ENCODE measurements at places on chromosomes 3 and 15. TPM values are rescaled to one million over a fixed set of nuclear protein-coding genes. Genes with fewer than 3 reads are reported as not detected.

GRCh38 chr15:80485370-80486164, 81.4 kb downstream of the ARNT2 start:
- no peaks in the 10 kb centered on the region for H3K27me3 ChIP-seq
- H3K36me3 ChIP-seq: no peaks in the 10 kb centered on the region
- no peak overlapping the region for H3K27ac ChIP-seq
- no peak for DNase-seq
- H3K4me1 ChIP-seq: no peaks in the 10 kb centered on the region

DNA sequence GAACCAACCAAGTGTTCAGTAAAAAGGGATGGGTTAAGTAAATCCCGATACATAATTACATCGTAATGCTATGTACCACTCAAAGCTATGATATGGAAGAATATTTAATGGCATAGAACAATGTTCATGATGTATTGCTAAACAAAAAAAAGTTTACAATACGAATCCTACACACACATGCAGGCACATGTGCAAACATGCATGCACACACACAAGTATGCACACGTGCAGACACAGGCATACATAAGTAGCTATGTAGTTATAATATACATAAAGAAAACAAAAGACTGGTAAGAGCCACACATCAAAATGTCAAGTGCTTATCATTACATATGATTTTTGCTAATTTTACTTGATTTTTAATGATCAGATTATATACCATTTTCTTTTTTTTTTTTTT, 74.2 kb downstream of the ARRDC4 start:
- no peak overlapping the region for H3K27ac ChIP-seq
- DNase-seq: no peak

- DNase-seq: no peak
- no peaks in the 10 kb centered on the region for H3K27me3 ChIP-seq
- H3K27ac ChIP-seq: no peak overlapping the region
- peaks cover 9% of the 10 kb centered on the region for H3K4me1 ChIP-seq
Measured at GRCh38 chr3:133211449-133211848, 173.3 kb downstream of the TMEM108 start.

GRCh38 chr3:189262746-189263145, 91.0 kb downstream of the TPRG1 start:
- no peaks in the 10 kb centered on the region for H3K27me3 ChIP-seq
- no peak overlapping the region for H3K4me3 ChIP-seq
- H3K27ac ChIP-seq: no peak overlapping the region
- no peak for DNase-seq

- H3K4me1 ChIP-seq: no peaks in the 10 kb centered on the region
- no peak overlapping the region for H3K27ac ChIP-seq
- H3K27me3 ChIP-seq: no peaks in the 10 kb centered on the region
- no peak overlapping the region for H3K4me3 ChIP-seq
Measured at GRCh38 chr15:44082558-44083157, 112.4 kb downstream of the FRMD5 start.

- no peak overlapping the region for H3K27ac ChIP-seq
- no peak overlapping the region for H3K4me3 ChIP-seq
- no peaks in the 10 kb centered on the region for H3K36me3 ChIP-seq
- DNase-seq: no peak
Measured at GRCh38 chr3:122903171-122903570, 108.3 kb downstream of the SLC49A4 start.

- DNase-seq: peak; percentile 22
- H3K27ac ChIP-seq: no peak overlapping the region
- no peaks in the 10 kb centered on the region for H3K36me3 ChIP-seq
Measured at GRCh38 chr3:184748219-184749135, 36.6 kb upstream of the MAGEF1 start.

DNA sequence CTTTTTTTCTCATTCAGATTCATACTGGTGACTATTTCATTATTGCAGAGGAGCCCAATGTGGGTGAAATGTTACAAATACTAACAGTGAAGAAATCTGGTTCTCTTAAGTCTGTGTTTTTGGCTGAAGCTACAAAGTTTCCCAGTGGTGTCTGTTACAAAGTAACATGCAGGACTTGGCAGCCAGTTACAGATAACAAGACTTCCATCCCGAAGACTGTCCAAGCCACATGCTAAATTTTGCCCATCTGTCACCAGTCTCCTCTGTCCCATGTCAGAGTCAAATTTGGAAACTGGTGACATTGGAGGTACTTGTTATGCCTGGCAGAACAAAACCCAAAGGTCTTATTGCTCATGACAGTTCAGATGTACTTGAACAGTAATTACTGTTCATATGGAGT, 269.2 kb upstream of the GOLIM4 start:
- H3K27ac ChIP-seq: no peak overlapping the region
- no peak overlapping the region for H3K4me3 ChIP-seq
- DNase-seq: no peak
- H3K27me3 ChIP-seq: no peaks in the 10 kb centered on the region
- peaks cover 7% of the 10 kb centered on the region for H3K4me1 ChIP-seq

- peaks cover 13% of the 10 kb centered on the region for H3K4me1 ChIP-seq
- no peak overlapping the region for H3K4me3 ChIP-seq
- no peaks in the 10 kb centered on the region for H3K36me3 ChIP-seq
- H3K27me3 ChIP-seq: no peaks in the 10 kb centered on the region
Measured at GRCh38 chr3:188390775-188391443, 237.0 kb downstream of the LPP start.

GRCh38 chr15:78312536-78312935, 13.1 kb upstream of the SKIC8 start:
- no peaks in the 10 kb centered on the region for H3K36me3 ChIP-seq
- H3K4me3 ChIP-seq: no peak overlapping the region
- H3K4me1 ChIP-seq: peaks cover 3% of the 10 kb centered on the region

GRCh38 chr15:85722374-85723152, 72.2 kb downstream of the KLHL25 start:
- no peak overlapping the region for H3K4me3 ChIP-seq
- no peak overlapping the region for H3K27ac ChIP-seq
- H3K36me3 ChIP-seq: peaks cover 59% of the 10 kb centered on the region
- H3K4me1 ChIP-seq: no peaks in the 10 kb centered on the region
- no peak for DNase-seq

- DNase-seq: no peak
- H3K27ac ChIP-seq: no peak overlapping the region
Measured at GRCh38 chr3:16482770-16483531, 30.5 kb downstream of the RFTN1 start.

DNA sequence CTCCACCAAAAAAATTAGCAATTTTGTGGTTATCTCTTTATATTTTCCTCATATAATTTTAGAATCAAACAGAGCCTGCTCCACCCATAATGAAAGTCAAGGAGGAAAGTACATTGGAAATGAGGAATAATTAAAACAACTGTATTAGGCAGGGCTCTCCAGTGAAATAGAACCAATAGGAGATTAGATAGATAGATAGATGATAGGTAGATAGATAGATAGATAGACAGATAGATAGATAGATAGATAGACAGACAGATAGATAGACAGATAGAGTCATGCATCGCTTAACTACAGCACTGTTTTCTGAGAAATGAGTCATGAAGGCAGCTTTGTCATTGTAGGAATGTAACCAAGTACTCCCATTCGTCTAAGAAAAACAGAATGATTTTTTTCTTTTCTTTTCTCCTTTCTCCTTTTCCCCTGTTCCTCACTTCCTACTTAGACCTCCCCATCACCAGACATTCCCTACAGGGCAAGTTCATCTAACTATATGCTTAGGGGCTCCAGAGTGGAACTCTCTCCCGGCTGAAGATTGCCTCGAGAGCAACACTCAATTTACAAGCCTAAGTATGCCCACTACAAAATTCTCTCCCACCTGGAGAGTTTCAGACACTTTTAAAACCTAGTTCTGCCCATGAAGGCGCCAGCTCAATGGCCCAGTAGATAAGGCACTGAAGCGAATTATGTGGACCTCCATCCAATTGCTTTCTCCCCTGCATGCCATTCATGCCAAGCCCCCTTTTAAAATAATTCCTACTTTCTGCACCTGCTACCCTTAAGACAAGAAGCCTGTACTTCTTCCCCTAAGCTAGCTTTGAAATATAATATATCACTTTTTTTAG, 53.3 kb upstream of the LIPC start:
- H3K36me3 ChIP-seq: peaks cover 6% of the 10 kb centered on the region
- DNase-seq: no peak
- H3K27ac ChIP-seq: no peak overlapping the region
- peaks cover under 1% of the 10 kb centered on the region for H3K4me1 ChIP-seq
- H3K4me3 ChIP-seq: no peak overlapping the region

DNA sequence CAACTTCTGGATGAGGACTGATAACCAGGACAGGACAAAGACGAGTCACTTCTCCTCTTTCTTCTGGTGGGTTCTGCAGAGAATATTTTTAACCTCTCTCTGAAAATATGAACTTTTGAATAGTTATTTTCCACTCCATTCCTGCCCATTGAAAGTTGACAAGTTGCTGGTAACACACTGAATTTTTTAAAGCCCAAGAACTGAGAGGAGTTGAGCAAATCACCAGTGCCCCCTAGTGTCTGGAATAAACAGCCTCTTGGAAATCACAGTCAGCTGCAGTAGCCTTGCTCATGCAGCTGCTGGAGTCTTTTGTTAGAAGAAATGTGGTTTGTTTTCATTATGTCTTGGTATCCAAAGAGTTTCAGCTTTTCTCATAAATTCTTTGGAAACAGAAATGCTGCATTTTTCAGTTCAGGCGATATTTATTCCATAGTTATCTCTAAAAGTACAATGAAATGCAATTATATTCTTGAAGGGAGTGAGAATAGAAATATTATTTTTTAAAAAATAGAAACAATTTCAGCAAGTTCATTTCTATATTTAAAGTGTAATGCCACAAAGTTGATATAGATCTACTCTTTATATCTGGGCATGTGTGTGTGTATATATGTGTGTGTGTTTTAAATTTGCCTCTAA, 741.0 kb upstream of the CBLB start:
- H3K4me1 ChIP-seq: peaks cover 4% of the 10 kb centered on the region
- no peaks in the 10 kb centered on the region for H3K36me3 ChIP-seq
- H3K27me3 ChIP-seq: peaks cover 3% of the 10 kb centered on the region
- no peak overlapping the region for H3K27ac ChIP-seq
- DNase-seq: peak; percentile 70

FBLN2 gene
- total RNA-seq: 10.5 TPM

GOLGA8M gene
- total RNA-seq: 1.3 TPM

ADAMTS7 gene
- total RNA-seq: 55.1 TPM

VPS13C gene
- 50.9 TPM for total RNA-seq

ADIPOQ gene
- total RNA-seq: not detected

TTC23 gene
- 24.3 TPM for total RNA-seq
